Activated CD4-positive, alpha-beta T cell treated with anti-CD3 and anti-CD28 coated beads, Interleukin-10, Interleukin-2, amounts not matched to agents 100 ng/mL and 50 ng/mL, durations not matched to agents 16 hours and 8 hours (primary cell): ENCODE measurements at places on chromosomes 3 and 15.

DNA sequence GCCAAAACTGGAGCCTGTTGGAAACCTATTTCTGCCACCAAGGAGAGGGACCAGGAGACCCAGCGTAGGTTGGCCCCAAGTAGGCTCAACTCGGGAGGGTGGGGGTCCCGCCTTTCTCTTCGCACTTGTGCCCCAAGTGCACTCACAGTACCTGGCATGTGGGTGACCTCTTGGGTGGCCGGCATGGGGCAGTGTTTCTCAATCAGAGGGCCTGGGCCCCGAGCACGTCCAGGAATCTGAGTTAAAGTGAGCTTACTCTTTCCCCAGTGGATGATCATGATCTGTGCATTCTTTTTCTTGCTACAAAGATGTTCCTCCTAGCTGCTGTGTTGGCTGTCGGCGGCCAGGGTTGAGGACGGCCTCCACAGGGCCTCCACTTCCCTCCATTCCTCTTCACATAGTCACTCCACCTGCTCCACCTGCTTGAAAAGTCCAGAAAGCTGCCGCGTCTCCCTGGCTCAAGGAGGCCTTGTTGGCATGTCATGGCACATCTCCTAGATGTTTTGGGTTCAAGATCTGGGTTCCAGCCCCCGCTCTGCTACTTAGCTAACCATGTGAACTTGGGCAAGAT is 66.5 kb upstream of the SEC61A1 start:
- no peak for DNase-seq

- no peak for DNase-seq
Measured at GRCh38 chr3:108099244-108099643, 8.4 kb upstream of the CD47 start.

- no peak for DNase-seq
Measured at GRCh38 chr3:152609891-152610290, 225.0 kb upstream of the P2RY1 start.

GRCh38 chr15:49024840-49025239 is 21.4 kb downstream of the SECISBP2L start:
- DNase-seq: peak; percentile 22

GRCh38 chr15:62253294-62253693 is 88.2 kb upstream of the C2CD4B start:
- no peak for DNase-seq

DNA sequence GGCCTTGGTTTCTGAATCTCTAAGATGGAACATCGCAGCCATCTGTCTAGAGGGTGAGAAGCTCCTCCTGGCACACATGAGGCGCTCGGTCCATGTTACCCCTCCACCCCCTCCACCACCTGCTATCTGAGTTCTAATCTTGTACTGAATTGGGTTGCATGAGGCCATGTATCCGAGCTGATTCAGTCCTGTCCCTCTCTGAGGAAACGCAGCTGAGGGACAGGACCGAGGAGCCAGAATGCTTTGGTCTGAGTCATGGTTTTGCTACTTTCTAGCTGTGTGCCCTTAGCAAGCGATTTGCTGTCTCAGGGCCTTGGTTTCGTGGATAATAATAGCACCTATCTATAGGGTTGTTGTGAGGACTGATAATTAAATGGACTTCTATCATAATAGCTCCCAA is 87.8 kb upstream of the SEC13 start:
- DNase-seq: no peak

GRCh38 chr3:128262457-128262856 is 109.2 kb downstream of the EEFSEC start:
- no peak for DNase-seq
